ENCODE measurements at places on chromosomes 3 and 15. TPM values are rescaled to one million over a fixed set of nuclear protein-coding genes. Genes with fewer than 3 reads are reported as not detected.

GRCh38 chr3:127748754-127749327 is 73.5 kb downstream of the MGLL start:
- peak overlapping the region; percentile 76 for H3K27ac ChIP-seq
- DNase-seq = no peak
- H3K27me3 ChIP-seq = no peaks in the 10 kb centered on the region
- no peak overlapping the region for H3K4me3 ChIP-seq
- H3K36me3 ChIP-seq = no peaks in the 10 kb centered on the region

DNA sequence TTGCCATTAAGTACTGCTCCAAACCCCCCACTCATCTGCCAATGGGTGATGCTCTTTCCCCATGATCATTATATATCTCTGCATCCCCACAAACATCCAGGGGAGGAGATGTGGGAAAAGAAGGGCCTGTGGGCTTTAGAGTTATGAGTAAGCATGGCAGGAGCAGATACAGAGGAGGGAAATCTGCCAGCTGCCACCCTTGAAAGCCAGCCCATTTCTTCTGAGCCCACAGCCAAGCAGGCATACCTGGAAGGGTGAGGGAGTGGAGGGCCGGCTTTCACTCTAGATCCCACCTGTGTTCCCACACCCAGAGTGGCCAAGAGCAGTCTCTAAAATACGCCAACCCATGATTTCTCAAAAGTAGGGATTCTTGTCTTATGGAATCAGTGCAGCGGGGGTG is 1.7 kb upstream of the SLC25A38 start:
- peaks cover 28% of the 10 kb centered on the region for H3K4me1 ChIP-seq
- no peak overlapping the region for H3K27ac ChIP-seq
- no peaks in the 10 kb centered on the region for H3K27me3 ChIP-seq
- no peaks in the 10 kb centered on the region for H3K36me3 ChIP-seq
- no peak overlapping the region for H3K4me3 ChIP-seq

DNA sequence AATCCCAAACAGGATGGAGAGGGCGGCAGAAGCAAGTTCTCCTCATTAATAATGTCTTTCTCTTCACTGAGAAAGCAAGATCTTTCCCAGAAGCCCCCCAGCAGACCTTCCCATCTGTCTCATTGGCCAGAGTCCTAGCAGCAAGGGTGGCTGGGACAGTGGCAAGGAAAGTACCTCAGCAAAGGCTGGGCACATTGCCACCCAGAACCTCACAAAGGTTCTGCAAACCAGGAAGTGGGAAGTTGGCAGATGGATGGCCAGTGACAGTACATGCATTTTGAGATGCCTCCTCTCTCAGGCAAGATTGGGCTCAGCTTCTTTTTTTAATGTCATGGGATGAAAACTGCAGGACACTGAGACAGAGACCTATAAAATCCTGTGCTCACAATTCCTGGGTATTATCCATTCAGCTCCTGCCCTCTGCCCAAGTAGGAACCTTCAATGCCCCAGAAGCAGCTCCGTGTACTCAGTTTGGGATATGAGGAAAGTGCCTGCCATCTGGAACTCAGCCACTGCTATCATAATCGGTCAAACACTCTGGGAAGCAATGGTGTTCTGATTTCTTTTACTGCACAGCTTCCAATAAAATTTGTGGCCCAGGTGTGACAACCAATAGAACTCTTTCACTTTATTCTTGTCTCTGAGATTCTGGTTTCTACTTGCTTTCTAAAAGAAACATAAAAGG is 25.5 kb downstream of the DPH3 start:
- DNase-seq = no peak
- peaks cover 21% of the 10 kb centered on the region for H3K4me1 ChIP-seq
- H3K27ac ChIP-seq = peak overlapping the region; percentile 73
- no peaks in the 10 kb centered on the region for H3K36me3 ChIP-seq

The SLC15A2 gene
- total RNA-seq = 0.49 TPM

DNA sequence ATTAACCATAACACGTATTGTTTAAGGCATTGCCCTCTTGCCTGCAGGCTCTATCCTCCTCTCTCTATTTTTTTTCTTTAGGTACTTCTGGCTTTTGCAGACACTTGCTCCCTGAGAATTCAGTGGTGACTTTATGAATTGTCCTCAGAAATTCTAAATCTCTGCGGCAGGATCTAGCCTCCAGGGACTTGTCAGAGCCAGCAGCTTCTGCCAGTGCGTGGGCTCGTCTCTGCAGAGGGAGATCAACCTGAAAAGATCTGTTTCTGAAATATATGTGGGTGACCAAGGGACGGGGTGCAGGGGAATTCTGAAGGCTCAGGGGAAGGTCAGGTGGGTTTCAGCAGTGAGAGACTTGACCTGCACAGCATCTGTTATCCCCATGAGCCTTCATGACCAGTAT is 326.1 kb upstream of the LRRFIP2 start:
- H3K36me3 ChIP-seq = peaks cover 8% of the 10 kb centered on the region
- no peak for DNase-seq
- H3K4me3 ChIP-seq = no peak overlapping the region

- no peaks in the 10 kb centered on the region for H3K27me3 ChIP-seq
- no peak overlapping the region for H3K27ac ChIP-seq
- H3K4me1 ChIP-seq = no peaks in the 10 kb centered on the region
- H3K36me3 ChIP-seq = no peaks in the 10 kb centered on the region
- no peak overlapping the region for H3K4me3 ChIP-seq
Observed at GRCh38 chr15:26087395-26087794, 224.3 kb upstream of the ATP10A start.

DNA sequence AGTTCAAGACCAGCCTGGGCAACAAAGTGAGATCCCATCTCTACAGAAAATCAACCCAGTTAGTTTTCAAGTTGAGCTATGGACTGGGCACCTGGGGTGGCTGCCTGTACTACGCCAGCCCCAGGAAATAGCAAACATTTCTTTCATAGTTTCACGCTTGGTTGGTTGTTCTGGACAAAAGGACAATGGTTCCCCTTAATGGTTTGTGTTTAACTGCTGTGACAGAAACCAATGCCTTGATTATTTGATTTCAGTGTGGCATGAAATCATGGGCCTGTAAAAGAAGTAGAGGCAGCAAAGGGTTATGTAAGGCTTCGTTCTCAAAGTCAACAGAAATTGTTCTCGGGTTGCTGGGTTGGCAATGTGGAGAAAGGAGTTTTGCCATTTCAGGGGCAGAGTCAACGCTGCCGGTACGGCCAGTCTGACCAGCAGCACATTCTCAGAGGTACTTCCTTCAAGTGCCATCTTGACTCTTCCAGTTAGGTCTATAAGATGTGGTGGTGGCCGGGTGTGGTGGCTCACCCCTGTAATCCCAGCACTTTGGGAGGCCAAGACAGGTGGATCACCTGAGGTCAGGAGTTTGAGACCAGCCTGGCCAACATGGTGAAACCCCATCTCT is 12.7 kb downstream of the LCMT2 start:
- no peak for DNase-seq
- H3K27me3 ChIP-seq = no peaks in the 10 kb centered on the region
- no peaks in the 10 kb centered on the region for H3K36me3 ChIP-seq
- H3K27ac ChIP-seq = no peak overlapping the region

DNA sequence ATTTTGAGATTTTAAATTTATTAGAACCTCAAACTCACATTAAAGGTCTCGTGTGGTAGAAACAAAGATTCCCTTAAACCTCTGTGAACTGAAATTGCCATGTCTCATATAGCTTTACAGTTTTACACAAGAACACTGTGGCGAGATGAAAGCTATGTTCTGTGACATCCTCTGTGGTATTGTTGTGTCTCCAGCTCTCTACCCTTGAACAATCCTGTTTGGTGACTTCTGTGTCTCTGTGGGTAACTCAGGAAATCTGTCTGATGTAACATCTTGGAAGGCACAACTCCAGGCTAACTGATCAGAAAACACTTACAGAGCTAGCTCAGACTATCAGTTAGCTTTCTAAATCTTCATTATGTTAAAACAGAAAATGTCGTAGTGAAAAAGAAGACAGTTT is 318.8 kb upstream of the GBE1 start:
- no peak overlapping the region for H3K27ac ChIP-seq
- no peak overlapping the region for H3K4me3 ChIP-seq
- no peak for DNase-seq
- no peaks in the 10 kb centered on the region for H3K36me3 ChIP-seq
- H3K27me3 ChIP-seq = no peaks in the 10 kb centered on the region

- no peak for DNase-seq
- peaks cover 59% of the 10 kb centered on the region for H3K4me1 ChIP-seq
- peak overlapping the region; percentile 73 for H3K4me3 ChIP-seq
- peaks cover 30% of the 10 kb centered on the region for H3K36me3 ChIP-seq
- peak overlapping the region; percentile 97 for H3K27ac ChIP-seq
Observed at GRCh38 chr3:134373271-134374104, 759 bp downstream of the AMOTL2 start.

- H3K27ac ChIP-seq = peak overlapping the region; percentile 67
- no peak overlapping the region for H3K4me3 ChIP-seq
- H3K36me3 ChIP-seq = no peaks in the 10 kb centered on the region
- H3K4me1 ChIP-seq = peaks cover 42% of the 10 kb centered on the region
Observed at GRCh38 chr15:45162771-45163507, 24.8 kb downstream of the SHF start.

GRCh38 chr3:194857469-194858113 is 171.9 kb downstream of the FAM43A start:
- H3K36me3 ChIP-seq = no peaks in the 10 kb centered on the region
- no peak for DNase-seq
- H3K4me3 ChIP-seq = no peak overlapping the region
- H3K27ac ChIP-seq = no peak overlapping the region
- H3K4me1 ChIP-seq = peaks cover 24% of the 10 kb centered on the region

The GOLGA8T gene
- total RNA-seq = 1.5 TPM

- peak; percentile 91 for DNase-seq
- no peak overlapping the region for H3K27ac ChIP-seq
- peaks cover 10% of the 10 kb centered on the region for H3K4me1 ChIP-seq
- no peak overlapping the region for H3K4me3 ChIP-seq
- no peaks in the 10 kb centered on the region for H3K36me3 ChIP-seq
- no peaks in the 10 kb centered on the region for H3K27me3 ChIP-seq
Observed at GRCh38 chr3:194255252-194256039, 95.7 kb downstream of the CPN2 start.

The CCK gene
- total RNA-seq = not detected

- no peak for DNase-seq
- H3K4me3 ChIP-seq = no peak overlapping the region
- no peak overlapping the region for H3K27ac ChIP-seq
- H3K4me1 ChIP-seq = no peaks in the 10 kb centered on the region
- no peaks in the 10 kb centered on the region for H3K27me3 ChIP-seq
- no peaks in the 10 kb centered on the region for H3K36me3 ChIP-seq
Observed at GRCh38 chr3:193863657-193864357, 270.8 kb downstream of the OPA1 start.

GRCh38 chr15:91535856-91536500 is 317.5 kb upstream of the SLCO3A1 start:
- no peak for DNase-seq
- H3K4me1 ChIP-seq = peaks cover 13% of the 10 kb centered on the region
- H3K27me3 ChIP-seq = no peaks in the 10 kb centered on the region
- H3K36me3 ChIP-seq = no peaks in the 10 kb centered on the region

DNA sequence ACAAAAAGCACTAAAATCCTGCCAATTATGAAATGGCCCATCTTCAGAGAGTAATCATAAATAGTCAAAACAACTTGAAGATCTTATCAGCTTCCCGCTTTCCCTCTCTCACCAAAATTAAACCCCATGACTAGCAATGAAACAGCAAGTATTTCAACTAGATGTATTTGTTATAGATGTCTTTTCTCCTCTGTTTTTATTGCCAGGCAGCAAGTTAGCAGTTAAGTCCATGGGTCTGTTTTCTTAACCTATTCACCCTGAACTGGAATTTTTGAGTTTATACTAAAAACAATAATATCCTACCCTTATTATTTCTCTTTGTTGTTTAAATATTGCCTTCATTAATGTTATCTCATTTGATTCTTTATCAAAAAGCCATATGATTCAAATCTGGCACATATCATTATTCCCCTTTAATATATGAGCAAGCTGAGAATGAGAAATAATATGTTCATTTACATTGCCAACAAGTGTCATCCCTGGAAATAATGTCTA is 23.3 kb downstream of the AQP9 start:
- no peak overlapping the region for H3K27ac ChIP-seq
- H3K36me3 ChIP-seq = no peaks in the 10 kb centered on the region
- no peaks in the 10 kb centered on the region for H3K27me3 ChIP-seq
- no peak overlapping the region for H3K4me3 ChIP-seq

- H3K4me3 ChIP-seq = no peak overlapping the region
- no peaks in the 10 kb centered on the region for H3K36me3 ChIP-seq
- H3K27ac ChIP-seq = no peak overlapping the region
- no peak for DNase-seq
Observed at GRCh38 chr15:73165844-73166243, 113.6 kb downstream of the NEO1 start.

The SETD5 gene
- 110 TPM for total RNA-seq

DNA sequence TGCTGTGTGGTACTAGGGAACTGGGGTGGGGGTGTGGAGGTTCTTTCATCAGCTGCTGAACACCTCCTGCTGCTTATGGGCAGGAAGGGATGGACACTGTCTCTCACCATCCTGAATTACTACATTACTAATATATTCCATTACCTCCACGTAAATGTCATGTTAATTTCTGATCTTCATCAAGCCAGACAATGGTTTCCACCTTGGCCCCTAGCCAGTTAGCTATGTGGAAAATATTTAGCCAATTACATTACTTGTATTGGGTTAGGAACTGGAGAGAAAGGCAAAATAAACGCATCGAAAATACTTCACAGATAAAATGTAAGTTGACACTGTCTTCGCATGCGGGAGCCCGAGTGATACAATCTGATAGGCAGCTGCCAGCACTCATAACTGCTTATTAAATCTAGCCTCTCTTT is 95.1 kb downstream of the FOXP1 start:
- DNase-seq = no peak
- H3K4me3 ChIP-seq = no peak overlapping the region
- no peaks in the 10 kb centered on the region for H3K4me1 ChIP-seq
- no peaks in the 10 kb centered on the region for H3K27me3 ChIP-seq

- no peaks in the 10 kb centered on the region for H3K4me1 ChIP-seq
- DNase-seq = no peak
- no peaks in the 10 kb centered on the region for H3K27me3 ChIP-seq
Observed at GRCh38 chr3:33581666-33582065, 136.4 kb downstream of the CLASP2 start.

The PRR20G gene
- not detected for total RNA-seq

The AADAC gene
- total RNA-seq = 2.0 TPM

- H3K27ac ChIP-seq = no peak overlapping the region
- peaks cover 8% of the 10 kb centered on the region for H3K4me1 ChIP-seq
- DNase-seq = no peak
- no peaks in the 10 kb centered on the region for H3K27me3 ChIP-seq
Observed at GRCh38 chr3:53198996-53199395, 38.0 kb downstream of the PRKCD start.

DNA sequence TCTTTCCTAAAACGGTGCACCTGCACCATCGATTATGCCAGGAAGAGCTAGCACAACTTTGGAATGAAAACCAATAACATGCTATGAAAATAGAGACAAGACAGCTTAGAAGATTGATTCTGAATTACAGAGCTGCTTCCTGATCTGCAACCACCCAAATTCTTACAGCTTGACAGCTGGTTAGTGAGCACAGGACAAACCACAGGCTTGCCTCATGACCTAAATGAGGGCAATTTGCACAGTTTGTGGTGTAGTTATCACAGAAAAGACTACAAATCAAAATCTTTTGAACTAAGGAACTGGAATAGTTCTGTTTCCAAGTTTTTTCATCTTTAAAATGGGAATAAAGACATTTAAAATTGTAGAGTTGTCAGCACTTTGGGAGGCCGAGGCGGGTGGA is 533.5 kb downstream of the NAALADL2 start:
- H3K4me3 ChIP-seq = no peak overlapping the region
- no peaks in the 10 kb centered on the region for H3K36me3 ChIP-seq
- DNase-seq = no peak
- no peaks in the 10 kb centered on the region for H3K27me3 ChIP-seq
- H3K27ac ChIP-seq = no peak overlapping the region

The EID1 gene
- 175 TPM for total RNA-seq
